ENCODE measurements at places on chromosomes 6 and 20.

DNA sequence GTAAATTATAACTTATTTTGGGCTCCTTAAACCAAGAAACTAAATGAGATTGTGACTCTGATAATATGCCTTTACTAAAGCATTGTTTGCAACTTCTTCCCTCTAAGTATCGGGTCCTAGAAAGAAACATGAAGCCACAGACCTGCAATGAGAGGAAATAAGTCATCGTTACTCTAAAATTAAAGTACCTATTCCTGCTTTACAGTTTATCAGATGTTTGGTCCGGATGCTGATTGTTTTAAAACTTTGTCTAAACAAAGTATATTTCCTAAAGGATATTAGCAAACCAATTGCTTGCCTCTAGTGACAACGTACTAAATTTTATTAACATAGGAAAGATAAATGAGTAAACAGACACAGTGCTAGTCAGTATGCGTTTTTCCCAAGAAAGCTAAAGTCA is 216.8 kb downstream of the GJA1 start:
- no peak for DNase-seq

GRCh38 chr20:10060226-10060625 is 25.4 kb downstream of the ANKEF1 start:
- no peak for DNase-seq

GRCh38 chr6:43873806-43874714 is 104.0 kb downstream of the VEGFA start:
- no peak for DNase-seq

- no peak for DNase-seq
These were observed 57.6 kb downstream of the DAAM2 start for GRCh38 chr6:39849764-39850163.

GRCh38 chr6:35511562-35511941 is 1.1 kb downstream of the TULP1 start:
- DNase-seq, result no peak

- DNase-seq, result no peak
These were observed 75.8 kb downstream of the LAMP5 start for GRCh38 chr20:9590189-9590588.
